GM23338 (cell line): ENCODE measurements at places on chromosomes 12 and 14. TPM values are rescaled to one million over a fixed set of nuclear protein-coding genes. Genes with fewer than 3 reads are reported as not detected.

Gene WBP11
- total RNA-seq: 33.8 and 57.1 TPM in 2 replicates

Gene CCDC38
- total RNA-seq: not detected in 2 replicates

Gene GPR132
- total RNA-seq: 0.14 TPM in 1 of 2 replicates, not detected in the other

Gene DPY19L2
- total RNA-seq: 8.0 and 10.8 TPM in 2 replicates

Gene SOCS4
- 24.9 and 25.8 TPM in 2 replicates for total RNA-seq

GRCh38 chr12:14689144-14689543, 7.3 kb downstream of the GUCY2C start:
- H3K27ac ChIP-seq: no peak overlapping the region
- no peak for DNase-seq
- no peak overlapping the region for H3K4me3 ChIP-seq

- H3K4me3 ChIP-seq: no peak overlapping the region
- DNase-seq: peak; percentile 52
- no peak overlapping the region for H3K27ac ChIP-seq
Measured at GRCh38 chr12:24038211-24038997, 88.9 kb upstream of the SOX5 start.

- no peak overlapping the region for H3K4me3 ChIP-seq
- no peaks in the 10 kb centered on the region; the same call in 1 of the 2 replicates for H3K36me3 ChIP-seq
- H3K27me3 ChIP-seq: no peaks in the 10 kb centered on the region
- no peaks in the 10 kb centered on the region for H3K4me1 ChIP-seq
Measured at GRCh38 chr12:115394496-115395220, 710.7 kb upstream of the TBX3 start.

DNA sequence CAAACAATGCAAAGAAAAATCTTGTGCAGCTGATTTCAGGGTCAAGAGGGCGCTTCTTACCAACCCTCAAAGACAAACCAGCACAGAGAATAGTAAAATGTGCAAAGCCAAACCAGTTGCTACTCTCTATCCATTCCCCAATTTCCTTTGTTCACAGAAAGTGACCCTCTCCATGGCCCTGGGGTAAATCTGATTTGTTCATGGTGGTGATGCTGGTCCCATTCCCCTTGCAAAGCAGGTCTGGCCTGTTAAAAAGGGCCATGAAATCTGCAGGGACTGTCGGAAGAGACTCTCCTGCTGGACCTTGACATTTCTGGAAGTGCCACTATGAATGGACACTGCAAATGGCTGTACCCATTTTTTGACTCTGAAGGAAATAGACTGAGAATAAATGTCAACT, 113.5 kb downstream of the HMGA2 start:
- peaks cover 14% of the 10 kb centered on the region for H3K4me1 ChIP-seq
- H3K27ac ChIP-seq: no peak overlapping the region
- no peaks in the 10 kb centered on the region for H3K36me3 ChIP-seq
- no peak overlapping the region for H3K4me3 ChIP-seq
- no peak for DNase-seq

GRCh38 chr12:102234599-102234998, 37.0 kb upstream of the PMCH start:
- H3K27ac ChIP-seq: no peak overlapping the region
- H3K4me3 ChIP-seq: no peak overlapping the region

- H3K4me1 ChIP-seq: no peaks in the 10 kb centered on the region
- no peaks in the 10 kb centered on the region for H3K27me3 ChIP-seq
- no peak overlapping the region for H3K4me3 ChIP-seq
- peaks cover 23% of the 10 kb centered on the region for H3K36me3 ChIP-seq
- H3K27ac ChIP-seq: peak overlapping the region; percentile 87
Measured at GRCh38 chr14:22570132-22570949, 18.7 kb downstream of the DAD1 start.

DNA sequence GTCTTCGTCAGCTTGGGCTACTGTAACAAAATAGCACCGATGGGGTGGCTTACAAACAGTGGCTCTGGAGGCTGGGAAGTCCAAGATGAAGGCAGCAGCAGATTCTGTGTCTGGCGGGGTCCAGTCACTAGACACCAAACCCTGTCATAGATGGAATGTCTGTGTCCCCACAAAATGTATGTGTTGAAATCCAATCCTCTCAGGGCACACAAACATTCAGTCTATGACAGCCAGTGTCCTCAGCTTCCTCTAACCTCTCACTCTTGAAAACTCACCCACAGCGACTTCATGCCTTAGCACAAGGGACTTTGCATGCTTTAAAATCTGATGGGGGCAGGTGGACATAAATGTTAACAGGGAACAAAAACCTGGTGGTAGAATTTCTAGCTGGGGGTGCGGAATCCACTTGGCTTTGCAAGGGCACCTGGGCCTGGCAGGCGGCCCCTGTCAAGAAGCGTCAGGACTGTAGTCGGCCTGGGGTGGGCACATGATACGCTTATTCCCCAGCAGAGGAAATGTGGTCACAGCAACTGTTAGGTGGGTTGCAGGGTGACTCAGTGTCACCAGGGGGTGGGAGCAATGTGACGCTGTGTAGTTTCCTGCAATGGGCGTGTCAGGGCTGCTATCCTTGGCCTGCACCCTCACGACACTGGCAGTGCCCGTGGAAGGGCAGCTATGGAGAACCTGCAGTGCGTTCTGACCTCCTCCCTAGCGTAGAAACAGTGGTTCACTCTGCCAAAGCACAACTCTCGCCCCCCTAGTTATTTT, 17.7 kb downstream of the RIN3 start:
- H3K27me3 ChIP-seq: no peaks in the 10 kb centered on the region
- H3K27ac ChIP-seq: no peak overlapping the region
- H3K4me3 ChIP-seq: no peak overlapping the region
- DNase-seq: no peak
- H3K4me1 ChIP-seq: no peaks in the 10 kb centered on the region

DNA sequence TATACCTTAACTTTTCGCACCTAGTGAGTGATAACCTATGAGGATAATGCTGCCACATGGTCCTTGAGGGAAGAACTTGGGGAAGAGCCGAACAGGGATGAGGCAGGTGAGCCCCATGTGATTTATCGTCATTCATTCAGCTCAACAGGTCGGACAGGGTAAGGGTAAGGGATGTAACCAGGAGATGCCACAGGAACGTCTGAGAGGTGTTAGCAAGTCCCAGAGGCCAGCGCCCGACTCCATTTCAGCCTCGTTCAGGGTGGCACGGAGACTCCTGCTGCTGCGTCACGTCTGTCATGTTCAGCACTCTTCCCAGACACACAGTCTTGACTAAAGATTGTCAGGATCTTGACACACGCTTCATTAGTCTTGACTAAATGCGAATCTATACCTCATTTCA, 23.4 kb upstream of the TIGAR start:
- H3K4me3 ChIP-seq: no peak overlapping the region
- no peak overlapping the region for H3K27ac ChIP-seq
- H3K4me1 ChIP-seq: peaks cover 4% of the 10 kb centered on the region

DNA sequence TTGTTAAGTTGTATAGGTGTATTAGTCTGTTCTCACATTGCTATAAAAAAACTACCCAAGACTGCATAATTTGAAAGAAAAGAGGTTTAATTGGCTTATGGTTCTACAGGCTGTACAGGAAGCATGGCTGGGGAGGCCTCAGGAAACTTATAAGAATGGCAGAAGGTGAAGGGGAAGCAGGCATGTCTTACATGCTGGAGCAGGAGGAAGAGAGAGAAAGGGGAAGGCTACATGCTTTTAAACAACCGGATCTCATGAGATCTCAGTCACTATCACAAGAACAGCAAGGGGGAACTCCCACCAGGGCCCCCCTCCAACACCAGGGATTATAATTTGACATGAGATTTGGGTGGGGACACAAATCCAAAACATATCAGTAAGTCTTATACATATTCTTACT, 60.5 kb upstream of the OR10AD1 start:
- no peak for DNase-seq
- H3K27me3 ChIP-seq: peaks cover 12% of the 10 kb centered on the region; the same call in 1 of the 2 replicates
- no peaks in the 10 kb centered on the region for H3K36me3 ChIP-seq
- H3K4me3 ChIP-seq: no peak overlapping the region
- H3K27ac ChIP-seq: no peak overlapping the region
- H3K4me1 ChIP-seq: no peaks in the 10 kb centered on the region
